Coronary artery (tissue), 2 donors: ENCODE measurements at places on chromosomes 5 and 9.

GRCh38 chr5:14793851-14794250 lies 77.7 kb downstream of the ANKH start:
- no peak for DNase-seq

DNA sequence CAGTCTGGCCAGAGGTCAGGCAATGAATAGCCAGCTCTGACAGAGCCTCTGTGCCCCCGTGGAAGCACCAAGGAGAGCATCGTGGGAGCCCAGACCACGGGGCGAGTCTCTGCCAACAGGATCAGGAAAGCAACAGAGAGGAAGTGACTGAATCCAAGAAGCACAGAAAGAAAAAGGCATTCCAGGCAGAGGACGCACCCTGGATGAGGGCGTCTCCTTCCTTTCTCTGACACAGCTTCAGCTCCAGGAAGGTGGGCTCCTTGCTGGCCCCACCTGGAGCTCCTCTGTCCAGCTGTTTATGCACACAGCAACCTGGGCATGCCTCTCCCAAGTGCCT lies 16.6 kb downstream of the HK3 start:
- DNase-seq = no peak

DNA sequence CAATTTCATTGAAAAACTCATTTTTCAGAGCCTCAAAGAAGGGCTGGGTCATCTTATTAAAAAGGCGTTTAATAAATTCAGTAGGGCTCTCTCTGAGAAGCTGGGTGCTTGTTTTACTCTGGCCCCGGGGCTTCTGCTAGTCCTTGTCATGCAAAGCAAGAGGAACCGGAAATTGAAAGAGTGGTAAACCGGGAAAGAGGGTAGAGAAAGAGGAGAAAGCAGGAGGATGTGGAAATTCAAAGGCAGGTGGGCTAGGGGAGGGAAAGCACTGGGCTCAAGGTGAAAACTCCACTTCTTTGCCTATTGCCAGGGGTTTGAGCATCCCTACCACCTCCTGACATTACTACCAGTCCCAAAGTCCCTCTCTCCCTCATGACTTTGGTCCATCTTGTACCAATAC lies 64.6 kb upstream of the AGXT2 start:
- no peak for DNase-seq

GRCh38 chr9:107949061-107949460 lies 459.5 kb upstream of the KLF4 start:
- DNase-seq = no peak

- DNase-seq = no peak
Measured at GRCh38 chr9:4904322-4905134, 80.5 kb upstream of the JAK2 start.

DNA sequence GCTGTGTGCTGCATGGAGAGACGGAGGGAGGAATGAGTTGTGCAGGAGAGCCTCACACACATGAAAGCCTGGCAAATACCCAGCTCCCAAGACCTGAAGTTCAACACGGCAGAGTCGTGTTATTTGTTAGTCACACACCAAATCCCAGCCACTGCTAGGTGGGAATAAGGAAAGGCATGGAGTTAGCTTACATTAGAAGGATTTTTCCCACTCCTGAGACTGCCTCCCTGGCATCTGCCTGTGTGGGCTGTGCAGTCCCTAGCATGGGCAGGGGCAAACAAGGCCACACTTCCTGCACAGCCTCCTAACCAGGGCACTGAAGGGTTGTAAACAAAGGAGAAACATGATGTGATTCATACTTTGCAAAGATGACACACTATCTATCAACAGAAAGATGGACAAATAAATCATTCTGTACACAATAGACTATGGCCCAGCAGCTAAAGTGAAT lies 306.8 kb downstream of the SPOCK1 start:
- DNase-seq = no peak

GRCh38 chr5:87347841-87348240 lies 64.9 kb downstream of the CCNH start:
- no peak for DNase-seq

- no peak for DNase-seq
Measured at GRCh38 chr9:124257070-124257843, 492 bp upstream of the NEK6 start.
